ENCODE measurements at places on chromosomes 7 and 10.

- DNase-seq, result no peak
Measured at GRCh38 chr7:50393547-50394252, 56.5 kb downstream of the FIGNL1 start.

DNA sequence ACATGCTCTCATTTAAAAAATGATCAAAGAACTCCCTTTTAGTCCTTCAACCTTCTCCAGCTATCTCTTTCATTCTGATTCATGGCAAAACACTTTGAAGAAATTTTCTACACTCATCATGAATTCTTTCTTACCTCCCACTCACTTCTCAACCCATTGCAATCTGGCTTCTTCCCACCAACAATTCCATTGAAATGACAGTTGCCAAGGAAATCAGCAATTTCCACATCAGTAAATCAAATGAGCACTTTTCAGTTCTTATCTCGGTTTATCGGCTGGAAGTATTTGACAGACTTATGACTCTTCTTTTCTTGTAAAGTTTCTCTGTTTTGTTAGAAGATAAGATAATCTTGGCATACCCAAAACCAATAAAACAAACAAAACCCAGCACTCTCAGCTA, 99.1 kb upstream of the CACNA2D1 start:
- no peak for DNase-seq

GRCh38 chr10:86111902-86112545, 254.6 kb downstream of the GRID1 start:
- no peak for DNase-seq

DNA sequence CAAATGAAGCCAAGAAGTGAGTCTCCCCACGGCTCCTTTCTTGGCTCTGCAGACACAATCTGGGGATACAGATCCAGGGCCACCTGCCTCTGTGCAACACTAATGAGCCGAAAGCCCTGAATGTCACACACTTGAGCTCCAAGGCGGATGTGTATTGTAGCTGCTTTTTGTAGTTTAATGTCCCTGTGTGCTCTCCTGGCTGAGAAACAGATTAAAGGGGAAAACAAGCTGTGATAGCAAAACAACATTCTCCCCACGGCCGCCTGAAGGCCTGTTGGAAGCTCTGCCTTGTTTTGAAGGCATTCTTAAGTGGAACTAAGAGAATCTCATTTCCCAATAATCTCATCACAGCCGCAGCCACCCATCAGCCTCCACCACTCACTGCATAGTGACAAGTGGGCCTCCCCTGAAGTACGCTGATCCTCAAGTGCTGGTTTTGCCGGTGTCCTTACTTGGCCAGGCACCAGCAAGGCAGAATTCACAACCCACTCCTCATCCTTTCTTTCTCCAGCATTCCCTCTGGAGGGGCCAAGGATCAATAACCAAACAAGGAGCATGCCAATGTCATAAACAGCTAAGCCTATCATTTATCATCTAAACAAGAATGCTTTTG, 44.4 kb upstream of the AMPH start:
- no peak for DNase-seq

GRCh38 chr10:92291921-92292845, 1.2 kb downstream of the MARCHF5 start:
- DNase-seq, result no peak

- DNase-seq, result no peak
Measured at GRCh38 chr7:127704211-127704610, 52.2 kb downstream of the SND1 start.

DNA sequence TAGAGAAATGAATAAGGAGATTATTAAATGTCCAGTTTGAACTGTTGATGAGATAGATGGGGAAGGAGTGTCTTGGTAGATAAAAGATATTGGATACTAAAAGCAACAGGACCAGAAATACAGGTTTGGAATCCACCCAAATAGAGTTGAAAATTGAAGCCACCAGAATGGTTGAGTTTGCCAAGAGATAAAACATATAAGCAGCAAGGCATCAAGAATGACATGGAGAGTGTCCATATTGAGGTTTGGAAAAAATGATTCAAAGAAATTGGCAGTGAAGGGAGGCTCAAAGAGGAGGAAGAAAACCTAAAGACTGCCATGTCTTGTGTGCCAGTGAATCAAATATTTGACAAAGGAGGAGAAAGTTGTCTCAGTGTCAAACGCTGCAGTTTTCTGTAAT, 24.2 kb downstream of the CFAP69 start:
- DNase-seq, result no peak

- no peak for DNase-seq
Measured at GRCh38 chr7:48411619-48412018, 240.4 kb downstream of the ABCA13 start.

DNA sequence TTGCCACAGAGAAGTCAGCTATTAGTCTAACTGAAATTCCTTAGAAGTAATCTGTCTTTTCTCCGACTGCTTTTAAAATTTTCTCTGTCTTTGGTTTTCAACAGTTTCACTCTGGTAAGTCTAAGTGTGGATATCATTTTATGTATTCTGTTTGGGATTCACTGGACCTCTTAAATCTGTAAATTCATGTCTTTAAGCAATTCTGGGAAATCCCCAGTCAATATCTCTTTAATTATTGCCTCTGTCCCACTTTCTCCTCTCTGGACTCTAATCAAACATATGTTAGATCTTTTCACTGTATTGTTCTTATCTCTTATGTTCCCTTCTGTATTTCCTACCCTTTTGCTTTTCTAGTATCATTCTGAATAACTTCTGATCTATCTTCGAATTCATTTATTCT, 29.9 kb downstream of the CFAP43 start:
- no peak for DNase-seq

DNA sequence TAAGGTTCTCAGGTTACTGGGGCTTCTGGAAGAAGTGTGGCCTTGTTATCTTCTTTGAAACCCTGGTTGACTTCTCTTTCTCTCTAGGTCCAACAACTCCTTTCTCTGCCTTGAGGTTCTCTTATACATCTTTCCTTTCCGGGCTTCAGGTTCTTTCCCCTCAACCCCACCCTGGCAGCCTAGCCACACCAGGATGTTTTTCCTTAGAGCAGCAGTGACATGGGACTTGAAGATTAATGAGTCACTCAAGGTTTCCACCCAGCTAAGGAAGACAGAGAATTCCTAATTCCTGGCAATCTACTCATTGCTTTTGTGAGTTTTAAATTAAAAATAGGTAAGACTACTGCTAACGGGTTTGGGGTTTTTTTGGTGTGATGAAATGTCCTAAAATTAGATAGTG, 121.8 kb upstream of the HPS1 start:
- DNase-seq, result no peak

Data from omental fat pad (tissue), 4 donors.